Liver (tissue), 10 donors: ENCODE measurements at places on chromosomes 12 and 14.

DNA sequence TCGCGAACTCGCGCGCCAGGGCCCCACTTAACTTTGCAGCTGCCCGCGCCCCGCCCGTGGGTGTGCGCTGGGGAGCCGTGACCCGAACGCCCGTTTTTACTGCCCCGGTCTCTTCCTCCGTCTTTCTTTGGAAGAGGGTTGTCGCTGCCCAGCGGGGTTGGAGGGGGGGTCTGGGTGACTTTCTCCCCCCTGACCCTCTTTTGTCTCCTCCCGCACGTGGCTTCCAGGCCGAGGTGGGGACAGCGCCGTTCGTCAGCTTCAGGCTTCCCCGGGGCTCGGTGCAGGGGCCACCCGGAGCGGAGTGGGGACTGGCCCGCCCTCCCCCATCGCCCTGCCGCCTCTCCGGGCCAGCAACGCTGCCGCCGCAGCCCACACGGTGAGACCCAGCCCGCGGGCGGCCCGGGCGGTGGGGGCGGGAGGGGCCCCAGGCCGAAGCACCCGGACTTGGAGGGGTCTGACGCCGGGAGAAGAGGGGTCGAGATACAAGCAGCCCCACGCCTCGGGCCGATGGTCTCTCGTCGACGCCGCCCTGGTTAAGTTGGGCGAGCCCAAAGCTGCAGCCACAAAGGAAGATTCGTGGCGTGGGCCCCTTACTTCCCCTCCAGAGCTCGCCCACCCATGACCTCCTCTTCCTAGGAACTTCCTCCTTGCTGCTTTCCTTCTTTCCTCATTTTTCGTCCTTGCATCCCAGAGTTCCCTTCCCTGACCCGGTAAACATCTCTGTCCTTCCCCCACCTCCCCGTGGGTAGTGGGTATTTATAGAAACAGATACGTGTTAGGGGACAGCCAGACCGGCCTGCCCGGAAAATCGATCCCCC lies 1.2 kb downstream of the DYRK2 start:
- DNase-seq: peak; percentile 49

DNA sequence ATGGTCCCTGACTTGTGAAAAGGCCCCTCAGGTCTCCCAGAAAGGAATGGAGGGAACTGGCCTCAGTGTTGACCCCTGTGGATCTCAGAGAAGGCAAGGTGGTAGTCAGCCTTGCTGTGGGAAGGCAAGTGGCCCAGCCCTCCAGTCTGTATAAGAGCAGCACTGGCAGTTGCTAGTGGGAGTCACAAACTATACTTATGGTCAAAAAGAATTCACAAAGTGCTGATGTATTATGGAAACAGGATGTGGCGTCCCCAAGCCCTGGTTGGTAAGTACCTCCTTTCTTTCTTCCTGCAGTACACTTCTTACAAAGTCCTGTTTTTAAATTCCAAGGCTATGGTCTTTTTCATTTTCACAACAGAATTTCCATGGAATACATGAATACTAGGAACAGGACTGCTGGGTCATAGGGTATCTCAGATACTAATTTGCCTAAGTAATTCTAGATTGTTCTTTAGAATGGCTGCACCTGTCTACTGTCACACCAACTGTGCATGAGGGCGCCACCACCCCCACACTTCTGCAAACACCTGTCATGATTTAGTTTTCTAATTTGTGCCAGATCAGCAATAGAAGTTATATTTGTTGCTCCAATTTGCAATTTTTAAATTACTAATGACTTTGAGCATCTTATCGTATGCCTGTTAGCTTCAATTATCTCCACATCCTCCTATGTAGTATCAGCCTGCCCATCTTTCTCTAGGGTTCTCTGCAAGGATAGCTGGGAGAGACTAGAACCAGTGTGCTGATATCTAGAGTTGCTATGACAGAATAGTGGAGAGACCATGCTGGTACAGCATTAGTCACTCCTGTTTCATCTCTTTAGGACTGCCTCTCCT lies 40.7 kb upstream of the TMEM263 start:
- DNase-seq: no peak

DNA sequence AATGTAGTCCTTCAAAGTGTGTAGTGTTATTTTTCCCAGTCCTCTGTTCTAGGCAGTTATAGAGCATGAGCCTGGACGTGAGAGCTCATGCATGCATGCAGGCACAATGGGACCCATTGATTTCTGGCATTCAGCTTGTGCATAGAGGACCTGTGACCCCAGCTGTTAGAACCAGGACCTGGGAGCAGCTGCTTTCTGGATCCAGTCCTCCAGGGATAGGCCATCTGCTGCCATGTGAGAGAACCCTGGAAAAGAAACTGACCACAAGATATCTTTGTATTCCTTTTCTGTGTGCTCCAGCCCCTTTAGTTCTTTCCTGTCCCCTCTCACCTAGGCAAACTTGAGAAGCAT lies 76.9 kb downstream of the SUSD6 start:
- no peak for DNase-seq

DNA sequence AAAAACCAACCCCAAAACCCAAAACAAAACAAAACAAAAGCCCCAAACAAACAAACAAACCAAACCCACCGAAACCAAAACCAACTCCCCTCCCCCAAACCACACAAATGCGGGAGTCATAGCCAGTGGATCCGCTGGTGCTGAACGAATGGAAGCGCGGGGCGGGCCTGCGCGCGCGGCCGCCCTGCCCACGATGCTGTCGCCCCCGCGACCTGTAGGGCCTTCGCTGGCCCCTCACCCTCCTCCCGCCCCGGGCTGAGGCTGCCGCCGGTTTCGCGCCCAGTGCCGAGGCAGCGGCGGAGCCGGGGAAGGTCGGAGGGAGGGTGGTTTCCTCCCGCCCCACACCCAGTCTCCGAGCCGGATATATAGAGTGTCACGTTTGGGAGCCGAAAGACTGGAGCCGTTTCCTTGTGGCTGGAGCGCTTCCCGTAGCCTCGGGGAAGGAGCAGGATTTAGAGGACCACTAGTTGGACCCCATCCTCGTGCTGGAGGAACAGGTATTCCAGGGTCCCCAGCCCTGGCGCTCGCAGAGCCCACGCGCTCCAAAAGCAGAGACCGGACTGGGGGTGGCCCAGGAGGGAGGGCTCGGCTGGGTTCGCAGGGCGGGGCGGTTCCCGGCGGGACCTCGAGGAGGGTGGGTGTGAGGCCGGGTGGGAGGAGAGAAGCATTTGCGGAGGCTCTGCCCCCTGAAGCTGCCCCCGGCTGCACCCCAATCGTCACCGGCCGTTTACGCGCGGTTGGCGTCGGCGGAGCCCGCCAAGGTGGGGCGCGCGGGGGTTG lies at the start of gene FAR2:
TSS of gene FAR2 (plus strand) at position 368 of the 780 bp plus-strand sequence. CDS start 121,172 bp downstream, outside the sequence.
- peak; percentile 52 for DNase-seq

DNA sequence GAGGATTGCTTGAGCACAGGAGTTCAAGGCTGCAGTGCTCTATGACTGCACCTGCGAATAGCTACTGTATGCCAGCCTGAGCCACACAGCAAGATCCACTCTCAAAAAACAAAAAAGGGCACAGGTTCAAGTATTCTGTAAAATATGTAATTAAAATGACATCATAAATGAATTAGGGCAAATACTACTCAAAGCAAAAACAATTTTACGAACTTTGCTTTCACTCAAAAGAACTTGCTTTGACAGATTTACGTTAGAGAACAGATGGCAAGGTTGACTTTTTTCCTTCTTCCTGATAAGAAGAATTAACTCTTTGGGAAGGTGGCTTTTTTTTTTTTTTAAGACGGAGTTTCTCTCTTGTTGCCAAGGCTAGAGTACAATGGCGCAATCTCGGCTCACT lies 44.0 kb upstream of the EAPP start:
- DNase-seq: no peak

GRCh38 chr14:81401420-81402122 lies 1.4 kb upstream of the STON2 start:
- no peak for DNase-seq

- no peak for DNase-seq
These were observed 207.2 kb upstream of the TMTC1 start for GRCh38 chr12:29990971-29991370.

DNA sequence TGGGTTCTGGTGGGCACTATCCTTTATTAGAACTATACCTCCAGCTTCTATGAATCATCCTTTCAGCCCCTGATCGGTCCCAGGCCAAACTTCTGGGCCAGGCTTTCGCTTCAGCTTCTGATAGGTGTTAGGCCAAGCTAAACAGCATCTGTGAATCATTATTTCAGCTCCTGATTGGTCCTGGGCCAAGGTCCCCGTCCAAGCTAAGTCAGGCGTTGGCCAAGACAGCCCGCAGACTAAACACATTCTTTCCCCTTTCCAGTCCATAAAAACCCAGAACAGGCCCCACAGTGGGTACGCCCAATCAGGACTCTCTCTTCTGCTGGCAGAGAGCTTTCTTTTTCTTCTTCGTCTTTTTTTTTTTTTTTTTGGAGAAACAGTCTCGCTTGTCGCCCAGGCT lies 1808.9 kb upstream of the SEL1L start:
- no peak for DNase-seq

DNA sequence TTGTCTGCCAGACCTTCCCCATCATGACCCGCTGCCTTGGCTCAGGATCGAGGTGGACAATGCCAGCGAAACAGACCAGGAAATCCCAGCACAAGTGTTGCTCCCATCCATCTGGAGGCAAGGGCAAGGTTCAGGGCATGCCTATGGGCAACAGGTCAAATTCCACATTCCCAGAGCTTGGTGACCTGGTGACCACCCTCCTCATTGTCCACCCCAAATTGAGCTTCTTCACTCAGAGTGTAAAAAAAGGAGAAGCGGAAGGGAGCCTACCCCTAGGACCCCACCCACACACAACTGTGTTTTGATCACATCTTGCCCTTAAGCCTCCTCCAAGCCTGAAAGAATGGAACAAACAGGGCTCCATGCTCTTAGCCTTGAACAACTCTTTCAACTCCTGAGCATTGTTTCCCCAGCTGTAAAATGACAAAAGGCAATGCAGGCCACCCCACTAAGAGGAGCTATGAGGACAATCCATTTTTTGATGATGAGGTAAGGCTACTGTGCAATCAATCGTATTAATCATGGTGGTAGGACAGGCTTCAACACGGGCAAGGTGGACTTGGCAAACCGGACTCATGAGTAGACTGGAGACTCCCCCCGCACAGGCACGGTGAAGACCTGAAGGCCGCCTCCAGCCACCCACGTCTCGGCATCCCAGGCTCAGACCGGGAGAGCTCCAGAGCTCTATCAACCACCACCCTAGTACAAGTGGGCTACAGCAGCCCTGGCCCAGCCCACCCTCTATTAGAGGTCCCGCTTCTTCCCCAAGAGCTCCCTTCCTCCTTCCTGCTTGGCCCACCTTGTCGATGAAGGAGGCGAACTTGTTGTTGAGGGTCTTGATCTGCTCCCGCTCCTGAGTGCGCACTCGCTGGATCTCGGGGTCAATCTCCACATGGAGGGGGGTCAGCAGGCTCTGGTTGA lies 866 bp downstream of the KRT79 start:
- DNase-seq: no peak

DNA sequence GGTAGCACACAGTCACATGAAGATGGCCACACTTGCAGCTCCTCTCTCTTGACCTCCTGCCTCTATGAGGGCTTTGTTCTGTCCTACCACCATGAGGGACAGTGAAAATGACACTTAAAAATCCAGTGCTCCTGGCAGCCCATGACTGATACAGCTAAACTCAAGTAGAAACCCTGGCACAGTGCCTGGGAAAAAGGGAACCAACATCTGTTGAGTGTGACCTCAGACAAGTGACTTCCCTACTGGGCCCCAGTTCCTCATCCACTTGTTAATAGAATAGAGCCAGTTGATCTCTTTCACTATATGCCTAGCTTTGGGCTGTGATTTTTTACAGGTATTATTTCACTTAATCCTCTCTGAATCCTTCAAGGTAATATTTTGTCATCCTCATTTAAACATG lies 4.8 kb downstream of the GUCY2C start:
- DNase-seq: peak; percentile 34

DNA sequence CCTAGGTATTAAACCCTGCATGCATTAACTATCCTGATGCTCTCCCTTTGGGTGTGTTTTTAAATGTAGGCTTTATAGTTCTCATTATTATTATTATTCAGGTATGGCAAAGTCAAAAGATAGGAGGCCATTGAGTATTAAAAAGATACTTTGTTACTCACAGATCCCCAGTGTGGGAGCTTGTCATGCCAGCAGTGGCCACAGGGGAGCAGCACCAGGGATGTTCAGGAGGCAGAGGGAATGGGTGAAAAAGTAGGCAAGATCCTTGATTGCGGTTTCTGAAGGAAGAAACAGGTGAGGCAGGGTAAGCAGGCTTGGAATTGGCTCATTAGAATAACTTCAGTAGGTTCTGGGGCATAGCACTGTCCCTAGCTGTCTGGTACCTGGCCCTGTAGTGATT lies 382.2 kb downstream of the MED13L start:
- no peak for DNase-seq

- DNase-seq: no peak
These were observed 22.3 kb upstream of the STK38L start for GRCh38 chr12:27221625-27222387.

GRCh38 chr12:120453977-120454376 lies 7.7 kb downstream of the GATC start:
- no peak for DNase-seq

DNA sequence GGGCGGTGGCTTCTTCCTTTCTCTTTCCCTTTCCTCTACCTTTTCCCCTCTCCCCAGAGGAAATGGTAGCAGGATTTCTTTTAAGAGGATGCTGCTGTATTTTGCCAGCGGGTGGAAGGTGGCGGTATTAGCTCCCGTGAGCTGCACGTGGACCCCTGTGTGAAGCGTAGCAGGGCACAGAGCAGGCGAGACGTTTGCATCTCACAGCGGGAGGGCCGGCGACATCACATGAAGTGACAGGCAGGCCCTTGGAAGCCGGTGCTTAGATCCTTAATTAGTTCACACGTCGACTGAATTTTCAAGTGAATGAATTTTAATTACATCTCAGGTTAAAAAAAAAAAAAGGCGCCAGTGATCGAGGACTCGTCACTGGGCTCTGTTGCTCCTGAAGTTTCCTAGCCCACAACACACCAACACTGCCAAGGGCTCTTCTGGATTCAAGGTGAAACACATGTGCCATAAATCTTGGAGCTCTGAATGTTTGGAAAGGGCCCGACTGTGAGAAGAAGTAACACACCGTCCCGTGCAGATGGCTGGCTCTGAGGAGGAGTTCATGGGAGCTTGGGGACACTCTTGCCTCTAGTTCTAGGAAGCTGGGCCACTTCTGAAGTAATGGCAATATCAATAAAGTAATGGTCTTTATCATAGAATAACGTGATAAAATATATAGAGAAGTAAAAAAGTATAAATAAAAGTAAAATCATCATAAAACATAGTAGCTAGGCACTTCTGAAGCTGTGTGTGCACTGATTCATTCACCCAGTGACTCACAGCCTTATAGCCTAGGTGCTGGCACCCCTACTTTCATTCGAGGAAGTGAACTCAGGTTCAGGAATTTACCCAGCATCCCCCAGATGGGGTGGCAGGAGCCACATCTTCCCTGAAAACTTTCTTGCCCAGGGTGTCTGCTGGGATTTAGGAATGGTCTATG lies 75.3 kb downstream of the AACS start:
- no peak for DNase-seq

GRCh38 chr14:52949711-52950409 lies 990 bp downstream of the FERMT2 start:
- no peak for DNase-seq

GRCh38 chr12:544941-545635 lies 85.3 kb downstream of the B4GALNT3 start:
- DNase-seq: no peak

DNA sequence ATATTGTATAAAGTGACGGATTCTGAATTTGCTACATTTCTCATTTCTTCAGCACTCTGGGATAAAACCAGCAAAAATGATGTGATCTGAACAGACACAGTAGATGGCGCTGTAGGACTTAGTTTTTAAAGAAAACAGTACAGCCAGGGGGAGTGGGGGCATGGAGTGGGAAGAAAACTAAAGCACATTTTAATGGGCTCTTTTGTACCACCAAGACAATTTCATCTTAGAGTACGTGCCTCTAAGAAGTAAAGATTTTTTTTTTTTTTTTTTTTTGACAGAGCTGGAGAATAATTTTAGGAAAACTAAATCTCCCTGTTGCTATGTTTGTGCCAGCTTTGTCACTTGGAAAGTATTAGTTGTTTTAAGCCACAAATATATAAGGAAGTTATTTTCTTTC lies 124.4 kb downstream of the RAD51B start:
- peak; percentile 55 for DNase-seq
